Activated CD8-positive, alpha-beta memory T cell treated with anti-CD3 and anti-CD28 coated beads, Interleukin-2, amount 50 U/mL, for 4 hours (primary cell): ENCODE measurements at places on chromosomes 2 and 18.

GRCh38 chr2:45823723-45824206 lies 172.3 kb downstream of the PRKCE start:
- DNase-seq = no peak

GRCh38 chr2:12714391-12715221 lies 2.1 kb upstream of the TRIB2 start:
- no peak for DNase-seq

DNA sequence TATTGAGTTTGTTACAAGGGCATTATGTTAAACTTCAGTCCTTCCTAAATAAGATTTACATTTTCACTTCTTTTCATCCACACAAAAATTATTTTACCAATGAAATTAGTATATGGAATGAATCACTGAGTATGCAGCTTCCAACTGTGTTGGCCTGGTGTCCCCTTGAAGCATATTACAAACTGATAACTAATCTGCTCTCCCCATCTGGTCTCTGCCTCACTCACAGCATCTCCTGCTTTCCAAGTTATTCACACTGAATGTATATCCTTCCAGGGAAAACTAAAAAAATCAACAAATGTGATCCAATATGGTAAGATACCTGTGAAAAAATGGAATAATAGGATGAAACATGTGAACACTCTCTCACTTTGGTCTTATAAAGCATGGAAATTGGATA lies 90.0 kb upstream of the NYAP2 start:
- no peak for DNase-seq

- no peak for DNase-seq
Measured at GRCh38 chr2:233815861-233816260, 37.7 kb downstream of the MROH2A start.

- no peak for DNase-seq
Measured at GRCh38 chr2:239822146-239822831, 202.9 kb downstream of the NDUFA10 start.

DNA sequence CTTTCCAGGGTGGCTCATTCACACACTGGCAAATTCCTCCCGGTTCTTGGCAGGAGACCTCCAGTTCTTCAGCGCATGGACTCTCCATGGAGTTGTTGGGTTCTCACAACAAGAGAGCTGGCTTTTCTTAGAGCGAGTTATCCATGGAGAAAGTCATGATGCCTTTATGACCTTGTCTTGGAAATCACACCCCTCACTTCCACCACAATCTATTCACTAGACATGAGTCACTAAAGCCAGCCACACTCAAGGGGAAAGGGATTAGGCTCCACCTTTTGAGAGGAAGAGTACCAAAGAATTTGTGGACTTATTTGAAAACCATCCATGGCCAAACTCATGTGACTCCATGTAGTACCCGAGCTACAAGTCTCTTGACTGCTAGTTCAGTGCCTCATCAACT lies 160.5 kb downstream of the SETBP1 start:
- no peak for DNase-seq

- no peak for DNase-seq
Measured at GRCh38 chr2:37873229-37873628, 51.9 kb upstream of the RMDN2 start.

- no peak for DNase-seq
Measured at GRCh38 chr2:8441986-8442385, 239.9 kb upstream of the ID2 start.

DNA sequence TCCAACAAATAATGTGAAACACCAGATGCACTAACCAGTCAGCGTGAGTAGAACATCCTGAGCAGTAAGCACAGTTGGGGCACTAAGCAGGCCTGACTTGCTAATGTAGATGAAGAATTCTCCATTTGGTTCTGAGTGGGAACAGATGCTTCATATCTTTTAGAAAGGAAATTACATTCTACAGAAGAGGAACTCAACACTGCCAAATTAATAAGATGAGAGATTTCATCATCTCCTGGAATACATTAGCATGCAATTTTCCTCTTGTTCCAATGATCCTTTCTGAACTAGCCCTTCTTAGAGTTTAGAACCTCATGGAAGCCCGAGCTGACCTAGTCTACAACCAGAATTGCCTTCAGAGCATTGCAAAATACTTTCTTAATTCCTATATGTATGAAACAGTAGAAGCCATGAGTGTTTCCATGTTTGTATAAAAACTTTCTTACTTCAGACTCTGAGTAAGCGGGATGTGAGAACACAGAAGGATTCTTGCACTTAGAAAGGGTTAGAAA lies 34.8 kb downstream of the COL5A2 start:
- no peak for DNase-seq

DNA sequence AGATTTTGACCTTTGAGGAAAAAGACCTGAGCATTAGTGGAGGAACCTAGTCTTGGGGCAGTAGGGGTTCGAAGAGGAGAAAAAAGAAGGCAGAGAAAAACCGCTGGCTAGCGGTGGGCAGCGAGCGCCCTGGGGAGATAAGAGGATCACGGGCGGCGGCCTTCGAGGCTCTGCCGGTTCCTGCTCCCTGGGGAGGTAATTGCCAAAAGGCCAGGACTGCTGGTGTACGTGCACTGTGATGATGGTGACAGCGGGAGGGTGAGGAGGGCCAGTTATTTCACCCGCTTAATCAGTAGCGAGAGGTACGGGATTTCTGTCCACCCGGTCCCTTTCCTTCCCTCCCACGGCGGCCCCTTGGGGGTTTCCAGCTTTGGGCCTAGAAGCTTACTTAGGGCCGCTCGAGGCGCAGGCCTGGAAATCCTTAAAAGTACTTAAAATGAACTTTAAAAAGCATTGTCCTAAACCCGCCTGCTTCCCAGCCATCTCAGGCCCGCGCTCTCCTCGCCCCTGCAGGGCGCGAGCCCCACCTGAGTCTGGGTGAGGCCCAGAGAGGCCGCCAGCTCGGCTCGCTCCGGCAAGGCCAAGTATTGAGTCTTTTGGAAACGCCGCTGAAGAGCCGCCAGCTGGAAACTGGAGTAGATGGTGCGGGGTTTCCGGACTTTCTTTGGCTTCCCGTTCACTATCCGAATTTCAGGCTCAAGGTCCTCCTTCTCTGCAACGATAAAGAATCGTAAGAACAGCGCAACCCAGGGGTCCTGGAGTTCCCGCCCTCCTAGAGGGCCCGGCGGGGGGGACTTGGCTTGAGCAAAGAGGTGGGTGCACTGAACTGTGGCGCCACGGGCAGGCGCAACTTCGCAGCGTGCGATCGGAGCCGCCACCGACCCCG lies 1.5 kb downstream of the DLX2 start:
- no peak for DNase-seq

- no peak for DNase-seq
Measured at GRCh38 chr2:109595644-109596043, 18.1 kb downstream of the SEPTIN10 start.

DNA sequence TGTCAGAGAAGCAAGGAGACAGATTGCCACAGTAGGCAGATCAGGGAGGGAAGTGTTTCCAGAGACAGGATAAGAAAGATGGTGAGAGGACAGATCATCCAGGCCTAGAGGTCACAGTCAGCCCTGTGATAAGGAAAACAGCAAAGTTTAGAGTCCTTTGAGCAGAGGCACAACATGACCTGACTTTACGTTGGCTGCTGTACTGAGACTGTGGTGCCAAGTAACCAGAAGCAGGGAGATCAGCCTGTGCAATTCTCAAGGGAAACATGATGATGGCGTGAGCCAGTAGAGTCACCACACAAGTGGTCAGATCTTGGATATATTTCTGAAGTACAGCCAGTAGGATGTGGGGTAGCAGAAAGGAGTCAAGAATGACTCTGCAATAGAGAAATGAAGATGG lies 43.7 kb downstream of the SMC6 start:
- no peak for DNase-seq

GRCh38 chr2:165472922-165473321 lies 3.4 kb downstream of the CSRNP3 start:
- no peak for DNase-seq

DNA sequence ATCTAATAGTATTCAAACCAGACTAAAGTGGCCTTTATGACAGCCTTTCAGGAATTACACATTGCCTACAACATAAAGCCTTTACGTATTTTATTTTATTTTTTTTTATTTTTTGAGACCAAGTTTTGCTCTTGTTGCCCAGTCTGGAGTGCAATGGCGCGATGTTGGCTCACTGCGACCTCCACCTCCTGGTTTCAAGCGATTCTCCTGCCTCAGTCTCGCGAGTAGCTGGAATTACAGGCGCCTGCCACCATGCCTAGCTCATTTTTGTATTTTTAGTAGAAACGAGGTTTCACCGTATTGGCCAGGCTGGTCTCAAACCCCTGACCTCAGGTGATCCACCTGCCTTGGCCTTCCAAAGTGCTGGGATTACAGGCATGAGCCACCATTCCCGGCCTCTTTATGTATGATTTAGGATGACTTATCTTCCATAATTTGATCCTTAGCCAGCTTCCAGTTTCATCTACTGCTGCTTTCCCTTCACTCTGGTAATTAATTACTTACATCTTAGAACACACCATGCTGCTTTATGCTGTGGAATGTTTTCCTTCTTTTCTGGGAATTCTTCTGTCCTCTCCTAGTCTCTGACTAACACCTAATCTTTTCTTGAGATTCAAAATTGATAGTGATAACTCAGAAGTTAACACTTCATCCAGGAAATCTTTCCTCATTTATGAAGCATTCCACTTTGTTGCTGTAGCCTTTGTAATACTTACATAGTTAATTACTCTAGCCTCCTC lies 2.6 kb downstream of the USP14 start:
- no peak for DNase-seq

DNA sequence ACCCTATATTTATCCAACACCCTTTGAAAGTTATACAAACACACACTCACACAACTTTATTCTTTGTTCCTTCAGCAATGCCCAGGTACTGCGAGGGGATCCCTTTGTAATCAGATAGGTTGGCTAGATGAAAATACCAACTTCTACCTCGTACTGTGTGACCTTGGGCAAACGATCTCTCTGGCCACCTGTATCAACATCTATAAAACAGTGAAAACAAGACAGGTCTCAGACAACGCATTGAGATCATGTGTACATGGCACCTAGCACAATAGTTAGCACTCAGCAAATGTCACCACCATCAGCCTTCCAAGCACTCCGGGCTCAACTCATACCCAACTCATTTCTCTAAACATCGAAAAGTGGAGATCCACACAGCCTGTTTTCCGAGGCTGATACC lies 118.4 kb upstream of the PPP1CB start:
- no peak for DNase-seq

DNA sequence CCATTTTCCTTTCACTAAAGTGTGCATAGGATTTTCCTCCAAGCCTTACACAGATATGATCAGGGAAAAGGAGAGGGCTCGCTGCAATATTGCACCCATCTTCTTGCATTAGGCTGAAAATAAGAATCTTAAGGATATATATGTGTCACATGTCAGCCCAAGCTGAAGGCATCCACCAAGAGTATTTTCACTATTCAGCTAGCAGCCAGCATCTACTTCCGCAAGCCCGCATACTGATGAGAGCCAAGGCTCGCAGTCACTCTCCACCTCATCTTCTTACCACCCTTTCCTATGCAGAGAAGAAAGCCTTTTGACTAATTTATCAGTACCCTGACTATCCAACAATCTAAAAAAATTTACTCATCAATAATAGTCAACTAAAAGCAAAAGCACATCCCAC lies 6.1 kb downstream of the TMEM163 start:
- no peak for DNase-seq

- no peak for DNase-seq
Measured at GRCh38 chr18:23521907-23522306, 18.6 kb downstream of the RMC1 start.

DNA sequence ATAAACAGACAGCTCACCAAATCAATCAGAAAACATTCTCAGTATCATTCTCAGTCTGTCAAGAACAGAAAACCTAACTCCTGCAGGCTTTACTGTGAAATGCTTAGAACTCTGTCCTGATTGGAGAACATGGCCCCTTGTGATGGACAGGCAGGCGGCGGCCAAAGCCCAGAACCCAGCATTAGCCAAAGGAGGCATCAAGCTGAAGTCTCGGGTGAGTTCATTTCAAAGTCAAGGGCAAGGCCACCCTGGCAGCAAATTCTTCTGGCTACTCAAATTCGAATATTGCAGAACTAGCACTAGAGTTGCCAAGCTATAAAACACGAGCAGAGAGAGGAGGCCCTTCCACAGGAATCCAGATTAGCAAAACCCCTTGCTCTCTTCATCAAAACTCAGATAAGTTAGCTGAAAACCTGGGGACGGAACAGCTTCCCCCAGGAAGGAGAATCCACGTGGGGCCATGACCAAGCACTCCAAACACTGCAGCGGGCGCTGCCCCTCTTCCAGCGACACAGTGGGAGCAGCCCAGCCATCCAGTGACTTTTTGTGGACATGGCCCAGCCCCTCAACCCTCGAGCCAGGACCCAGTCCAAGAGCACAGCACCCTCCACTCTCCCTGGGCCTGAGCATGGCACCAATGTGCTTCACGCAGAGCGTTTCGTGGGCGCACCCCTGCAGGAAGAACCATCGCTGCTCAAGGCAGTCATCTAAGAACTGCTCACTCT lies 98.6 kb downstream of the HDAC4 start:
- no peak for DNase-seq

DNA sequence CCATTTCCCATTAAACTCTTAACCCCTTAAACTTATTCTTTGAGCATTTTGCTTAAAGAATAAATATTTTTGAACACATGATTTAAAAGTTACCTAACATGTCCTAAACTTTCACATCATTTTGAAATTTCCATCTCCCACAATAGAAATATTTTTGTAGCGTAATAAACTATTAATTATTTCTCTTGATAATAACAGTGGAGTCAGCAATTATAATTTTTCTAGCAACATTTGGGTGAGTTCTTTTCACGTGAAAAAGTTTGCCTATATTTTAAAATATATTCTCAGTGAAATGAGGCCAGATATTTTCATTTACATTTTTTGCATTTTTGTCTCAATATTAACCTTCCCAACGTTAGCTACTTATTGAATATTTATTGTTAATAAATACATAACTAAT lies 320.4 kb upstream of the CRIM1 start:
- DNase-seq = no peak

GRCh38 chr2:177314194-177314593 lies 49.7 kb upstream of the NFE2L2 start:
- DNase-seq = no peak
